Stimulated activated CD4-positive, alpha-beta T cell treated with anti-CD3 and anti-CD28 coated beads, Interleukin-2, amount 100 ng/mL, for 24 hours (primary cell): ENCODE measurements at places on chromosomes 4 and X.

DNA sequence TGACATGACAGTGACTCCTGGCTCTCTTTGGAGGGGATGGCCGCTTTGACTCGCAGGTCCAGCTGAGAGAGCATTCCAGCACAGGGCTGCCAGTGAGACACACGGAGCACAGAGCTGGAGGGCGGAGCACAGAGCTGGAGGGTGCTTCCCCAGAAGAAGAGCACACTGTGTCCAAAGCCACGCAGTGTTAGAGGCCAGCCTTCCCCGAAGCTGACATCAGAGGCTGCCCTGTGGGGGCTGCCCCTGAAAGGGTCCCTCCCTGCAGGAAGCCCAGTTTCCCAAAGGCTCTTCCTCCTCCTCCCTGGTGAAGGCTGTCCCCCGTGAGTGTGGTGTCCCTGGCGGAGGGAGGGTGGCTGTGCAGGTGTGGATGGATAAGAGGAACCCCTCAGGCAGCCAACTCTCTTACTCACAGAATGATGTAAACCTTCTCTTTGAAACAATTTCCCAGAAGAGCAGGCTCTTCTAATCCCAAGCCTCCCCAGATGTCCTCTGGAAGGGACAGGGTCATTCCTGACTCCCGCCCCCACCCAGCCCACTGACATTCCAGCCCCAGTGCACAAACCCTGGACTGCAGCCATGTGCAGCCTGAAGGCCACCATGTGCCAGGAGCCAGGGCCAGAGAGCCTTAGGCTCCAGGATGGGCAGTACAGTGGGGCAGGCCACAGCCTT lies 53.4 kb downstream of the PSAPL1 start:
- no peak for DNase-seq

DNA sequence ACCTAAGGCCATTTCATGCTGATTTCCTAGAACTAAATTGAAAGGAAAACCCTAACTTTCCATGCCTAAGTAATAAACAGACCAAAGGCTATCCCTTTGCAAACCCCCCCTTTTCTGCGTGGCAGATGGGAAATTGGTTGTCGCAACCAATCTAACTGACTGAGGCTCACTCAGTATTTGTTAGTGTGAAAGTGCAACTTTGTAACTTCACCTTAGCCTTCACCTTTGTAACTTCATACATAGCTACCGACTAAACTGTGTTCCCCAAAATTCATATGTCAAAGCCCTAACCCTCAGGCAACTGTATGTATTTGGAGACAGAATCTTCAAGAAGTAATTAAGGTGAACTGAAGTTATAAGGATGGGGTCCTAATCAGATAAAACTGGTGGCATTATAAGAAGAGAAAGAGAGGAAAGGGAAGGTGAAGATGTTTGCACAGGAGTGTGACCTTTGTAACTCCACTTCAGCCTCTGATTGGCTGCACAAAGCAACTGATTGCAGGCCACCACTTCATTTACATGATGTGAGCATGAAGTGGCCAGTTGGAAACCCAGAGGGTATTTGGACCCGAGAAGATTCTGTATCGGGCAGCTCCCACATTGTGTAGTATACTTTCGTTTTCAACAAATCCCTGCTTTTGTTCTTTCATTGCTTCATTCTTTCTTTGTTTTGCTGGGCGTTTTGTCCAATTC lies 4.9 kb upstream of the TMEM33 start:
- DNase-seq: no peak

DNA sequence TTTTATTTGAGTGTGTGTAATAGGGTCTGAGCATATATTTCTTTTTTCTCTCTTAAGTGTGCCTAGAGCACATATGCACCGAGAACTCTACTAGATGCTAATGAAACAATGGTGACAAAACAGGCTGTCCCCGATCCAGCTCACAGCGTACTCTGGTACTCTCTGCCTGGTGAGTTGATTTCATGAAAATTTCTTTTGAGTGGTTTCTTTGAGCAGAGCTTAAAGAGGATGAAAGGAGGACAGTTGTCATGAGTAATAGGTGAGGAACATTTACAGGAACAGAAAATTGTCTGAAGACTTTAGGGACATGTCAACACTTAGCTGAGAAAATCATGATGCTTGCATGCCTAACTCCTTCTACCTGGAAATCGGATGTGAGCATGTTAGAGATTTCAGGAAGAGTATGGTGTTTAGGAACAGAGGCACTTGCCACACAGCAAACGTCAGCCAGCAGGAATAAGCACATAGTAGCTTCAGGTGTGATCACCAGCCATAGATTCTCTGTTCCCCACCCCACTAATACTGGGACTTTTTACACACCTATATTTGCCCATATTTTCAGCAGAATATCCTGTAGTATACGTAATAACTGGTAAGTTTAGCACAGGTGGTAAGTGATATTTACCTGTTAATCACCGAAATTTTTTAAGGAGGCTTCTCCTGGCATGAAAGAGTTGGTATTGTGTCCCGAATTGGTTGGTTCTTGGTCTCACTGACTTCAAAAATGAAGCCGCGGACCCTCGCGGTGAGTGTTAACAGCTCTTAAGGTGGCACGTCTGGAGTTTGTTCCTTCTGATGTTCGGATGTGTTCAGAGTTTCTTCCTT lies 111.1 kb downstream of the ZNF330 start:
- no peak for DNase-seq

- DNase-seq: no peak
Measured at GRCh38 chr4:85928775-85929591, 430.9 kb downstream of the MAPK10 start.

GRCh38 chr4:86608757-86609375 lies 14.8 kb downstream of the PTPN13 start:
- DNase-seq: no peak

DNA sequence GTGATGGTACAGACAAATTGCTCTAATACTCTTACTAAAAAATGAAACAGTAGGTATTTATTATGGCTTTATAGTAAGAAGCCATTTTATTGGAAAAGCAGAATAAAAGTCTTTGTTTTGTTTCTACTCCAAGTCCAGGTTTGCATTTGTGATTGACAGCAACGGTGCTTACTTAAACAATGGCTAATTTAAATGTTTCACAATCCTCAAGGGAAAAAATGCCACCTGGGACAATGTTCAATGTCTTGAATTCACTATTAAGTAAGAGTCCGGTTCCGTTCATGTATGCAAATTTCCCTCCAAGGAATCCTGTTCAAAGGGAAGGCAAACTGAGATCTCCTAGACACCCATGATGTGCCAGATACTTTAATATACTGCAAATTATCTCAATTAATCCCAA lies 123.6 kb downstream of the RBM47 start:
- DNase-seq: no peak
